ENCODE measurements at places on chromosomes 12 and 14.

DNA sequence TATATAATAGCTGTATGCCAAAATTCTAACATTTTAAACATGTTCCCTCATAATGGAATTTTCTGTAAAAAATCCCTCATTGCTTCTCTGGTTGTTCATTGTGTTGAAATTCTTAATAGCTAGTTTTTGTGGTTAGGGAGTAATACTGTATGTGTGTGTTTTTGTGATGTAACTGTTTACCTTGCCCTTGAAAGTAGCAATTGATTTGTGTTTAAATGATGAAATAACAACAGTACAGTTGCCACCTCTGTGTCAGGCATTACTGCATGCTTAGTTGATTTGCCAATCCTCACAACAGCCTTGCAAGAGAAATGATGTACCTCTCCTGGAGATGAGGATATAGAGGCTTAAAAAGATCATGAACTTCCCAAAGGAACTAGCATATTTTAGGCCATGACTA, 94.9 kb downstream of the DAAM1 start:
- DNase-seq: no peak

DNA sequence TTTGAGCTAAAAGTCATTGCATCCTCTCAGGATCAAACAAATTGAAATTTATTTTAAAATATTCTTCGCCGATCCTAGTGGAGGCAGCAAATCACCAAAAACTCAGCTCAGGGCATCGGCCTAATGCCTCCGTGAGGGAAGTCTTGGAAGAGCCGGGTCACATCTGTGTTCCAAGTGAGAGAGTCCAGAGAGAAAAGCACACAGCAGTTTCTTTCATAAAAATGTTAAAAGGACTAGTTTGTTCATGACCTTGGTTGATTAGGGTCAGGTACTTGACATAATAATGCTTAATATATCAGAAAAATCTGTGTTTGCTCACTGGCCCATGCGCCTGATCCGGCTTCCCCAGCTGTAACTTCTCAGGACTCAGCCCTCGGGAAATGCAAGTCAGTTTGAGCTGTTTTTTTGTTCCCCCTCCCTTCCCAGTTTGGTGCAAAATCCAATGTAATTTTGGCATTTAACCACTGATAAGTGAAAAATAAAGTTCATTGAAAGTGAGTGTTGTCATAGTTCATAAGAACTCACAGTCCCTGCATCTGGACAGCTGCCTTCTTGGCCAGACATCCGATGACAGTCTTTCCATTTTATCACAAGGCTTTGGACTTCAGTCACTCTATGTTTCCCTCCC, 161.7 kb downstream of the CAND1 start:
- no peak for DNase-seq

GRCh38 chr14:21106498-21107282, 5.8 kb downstream of the TMEM253 start:
- peak; percentile 81 for DNase-seq

DNA sequence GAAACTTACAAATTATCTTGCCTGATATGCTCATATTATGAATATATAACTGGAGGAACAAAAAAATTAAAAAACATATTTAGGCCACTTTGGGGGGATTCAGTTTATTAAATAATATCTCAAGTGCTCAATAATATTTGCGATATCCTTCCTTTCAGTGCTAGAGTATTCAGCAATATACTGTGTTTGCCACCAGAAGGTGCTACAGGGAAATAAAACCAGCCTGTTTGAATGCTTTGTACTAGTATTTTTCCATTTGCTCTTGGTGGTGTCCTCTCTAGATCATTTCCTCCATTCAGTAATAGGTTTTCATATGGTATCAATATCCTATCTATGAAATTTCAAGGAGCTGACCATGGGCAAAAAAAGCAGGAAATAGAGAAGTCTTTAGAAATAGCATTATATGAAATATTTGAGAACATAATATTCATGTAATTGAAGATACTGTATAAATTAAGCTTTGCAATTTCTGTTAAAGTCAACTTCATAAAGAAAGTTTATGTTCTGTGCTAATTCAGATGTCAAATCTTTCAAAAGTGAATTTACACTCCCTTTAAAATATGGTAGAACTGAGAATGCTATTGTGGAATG, 106.2 kb upstream of the NAV3 start:
- no peak for DNase-seq

DNA sequence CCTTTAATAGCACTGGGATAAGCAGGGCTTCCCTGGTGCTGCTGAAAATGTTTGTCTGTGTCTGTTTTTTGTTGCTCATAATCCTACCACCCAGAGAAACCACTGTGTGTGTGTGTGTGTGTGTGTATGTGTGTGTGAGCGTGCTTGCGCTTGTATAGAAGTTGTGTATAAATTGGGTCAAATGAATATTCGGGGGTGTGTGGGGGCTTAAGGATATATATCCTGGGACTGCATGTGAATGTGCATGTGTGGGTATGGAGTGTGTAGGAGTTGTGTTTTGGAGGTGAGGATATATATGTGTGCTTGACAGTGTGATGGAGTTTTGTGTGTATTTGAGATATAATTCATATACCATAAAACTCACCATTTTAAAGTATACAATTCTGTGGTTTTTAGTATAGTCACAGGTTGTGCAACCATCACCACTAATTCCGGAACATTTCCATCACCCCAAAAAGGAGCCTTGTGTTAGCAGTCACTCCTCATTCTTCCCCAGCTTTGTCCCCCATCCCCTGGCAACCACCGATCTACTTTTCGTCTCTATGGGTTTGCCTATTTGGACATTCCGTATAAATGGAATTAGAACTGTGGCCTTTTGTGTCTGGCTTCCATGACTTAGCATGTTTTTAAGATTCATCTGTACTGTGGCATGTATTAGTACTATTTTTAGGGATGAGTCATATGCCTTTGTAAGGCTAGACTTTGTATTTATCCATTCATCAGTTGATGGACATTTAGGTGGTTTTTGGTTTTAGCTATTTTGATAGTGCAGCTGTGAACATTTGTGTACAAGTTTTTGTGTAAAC, 25.6 kb downstream of the TCTN1 start:
- no peak for DNase-seq

DNA sequence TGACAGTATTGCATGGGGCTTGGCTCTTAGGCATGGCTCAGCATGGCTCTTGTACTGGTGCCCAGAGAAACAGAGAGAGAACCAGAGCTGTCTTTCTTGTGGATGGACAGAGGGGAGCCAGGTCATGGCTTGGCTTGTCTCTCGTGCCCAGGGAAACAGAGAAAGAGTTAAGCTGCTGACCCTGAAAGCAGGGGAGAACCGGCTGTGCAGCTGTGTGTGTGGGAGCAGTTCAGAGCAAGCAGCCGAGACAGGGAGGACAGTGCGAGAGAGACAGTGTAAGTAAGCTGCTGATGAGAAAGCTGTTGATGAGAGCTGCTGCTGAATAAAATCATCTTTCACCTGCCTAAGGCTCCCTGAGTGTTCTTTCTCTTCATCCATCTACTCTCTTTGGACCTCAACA, 61.3 kb upstream of the DDHD1 start:
- no peak for DNase-seq

DNA sequence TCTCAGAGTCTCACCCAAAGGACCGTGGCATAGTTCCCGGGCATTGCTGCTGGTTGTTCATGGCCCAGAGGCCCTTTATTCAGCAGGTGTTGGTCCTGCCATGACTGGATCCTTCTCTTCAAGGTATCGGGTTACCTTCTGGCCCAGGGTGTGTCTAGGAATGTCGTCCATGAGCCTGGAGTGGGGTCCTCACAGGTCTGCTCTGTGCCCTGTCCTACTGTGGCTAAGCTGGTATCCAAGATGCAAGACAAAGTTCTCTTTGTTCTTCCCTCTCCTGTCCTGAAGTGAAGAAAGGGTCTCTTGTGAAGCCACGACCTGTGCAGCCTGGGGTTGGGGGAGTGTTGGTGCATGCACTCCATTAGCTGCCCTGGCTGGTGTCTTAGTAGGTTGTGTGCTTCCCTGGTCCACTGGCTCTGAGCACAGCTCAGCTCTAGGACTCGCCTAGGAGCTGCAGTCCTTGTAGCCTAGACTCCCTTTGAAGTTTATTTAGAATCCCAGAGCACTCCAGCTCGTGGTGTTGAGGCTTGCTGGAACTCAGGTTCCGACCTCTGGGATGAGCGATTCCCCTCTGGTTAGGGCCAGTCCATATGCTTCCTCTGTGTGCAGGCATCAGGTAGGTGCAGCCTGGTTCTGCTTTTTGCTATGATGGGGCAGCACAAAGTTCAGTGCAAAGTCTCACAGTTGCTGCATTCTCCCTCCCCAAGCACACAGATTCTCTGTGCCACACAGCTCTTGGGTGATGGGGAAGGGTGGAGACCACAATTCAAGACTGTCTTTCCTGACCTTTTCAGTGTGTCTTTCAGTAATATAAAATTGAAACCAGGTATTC, 117.4 kb downstream of the NUBPL start:
- no peak for DNase-seq

DNA sequence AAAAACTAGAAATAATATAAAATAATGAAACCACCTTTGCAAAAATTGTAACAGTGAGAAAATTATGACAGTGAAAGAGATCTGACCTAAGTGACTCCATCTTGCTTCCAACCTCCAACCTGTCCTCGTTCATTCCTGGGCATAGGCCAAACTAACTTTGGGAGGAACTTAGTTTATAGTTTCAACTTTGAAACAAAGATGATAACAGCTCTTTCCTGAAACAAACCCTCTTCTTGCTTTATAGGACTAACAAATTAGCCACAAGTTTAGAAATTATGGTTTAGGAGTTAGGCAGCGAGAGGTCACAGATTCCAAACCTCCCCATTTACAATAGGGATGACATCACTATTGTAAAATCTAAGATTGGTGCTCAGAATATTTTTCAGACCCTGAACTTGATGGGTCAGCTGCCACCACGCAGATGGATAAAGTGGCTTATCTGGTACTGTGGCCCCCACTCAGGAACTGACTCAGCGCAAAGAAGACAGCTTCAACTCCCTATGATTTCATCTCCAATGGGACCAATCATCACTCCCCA, 32.8 kb upstream of the OR10AD1 start:
- no peak for DNase-seq

DNA sequence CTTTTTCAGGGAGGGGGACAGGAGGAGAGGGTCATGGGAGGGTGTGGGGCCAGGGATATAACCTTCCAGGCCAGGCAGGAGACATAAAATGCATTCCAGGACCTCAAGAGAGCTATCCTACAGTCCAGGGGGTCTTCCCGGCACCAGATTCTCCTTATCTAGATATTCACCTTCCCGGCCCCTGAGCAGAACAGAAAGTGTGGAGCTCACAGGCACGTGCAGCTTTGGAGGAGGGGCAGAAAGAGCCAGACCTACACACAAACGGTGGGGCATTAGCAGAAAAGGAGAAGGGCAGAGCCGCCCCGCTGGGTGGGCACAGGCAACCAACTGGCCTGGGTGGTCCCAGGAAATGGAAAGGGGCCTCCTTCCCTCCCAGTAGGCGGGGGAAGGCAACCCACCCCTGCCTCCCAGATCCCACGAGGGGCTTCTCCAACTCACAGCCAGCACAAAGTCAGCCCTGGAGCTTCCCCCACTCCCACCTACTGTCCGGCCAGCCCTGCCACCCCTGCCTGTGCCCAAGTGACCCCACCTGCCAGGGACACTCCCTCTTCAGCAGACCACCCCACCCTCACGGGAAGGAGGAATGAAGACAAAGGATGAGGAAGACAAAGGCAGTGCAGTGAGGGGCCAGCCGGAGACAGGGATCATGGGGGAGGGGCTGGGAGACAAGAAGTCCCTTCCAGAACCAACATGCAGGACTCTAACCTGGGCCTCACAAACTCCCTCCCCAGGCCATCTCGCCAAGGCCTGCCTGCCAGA, 33.3 kb downstream of the CCDC85C start:
- DNase-seq: no peak

- DNase-seq: no peak
Measured at GRCh38 chr12:11753150-11753499, 103.7 kb downstream of the ETV6 start.

GRCh38 chr12:118060301-118061010, 523 bp downstream of the WSB2 start:
- DNase-seq: peak; percentile 53

- DNase-seq: no peak
Measured at GRCh38 chr14:78683981-78684380, 513.8 kb downstream of the NRXN3 start.

- no peak for DNase-seq
Measured at GRCh38 chr14:90871605-90872233, 55.5 kb upstream of the TTC7B start.

GRCh38 chr12:122841544-122842321, 6.5 kb downstream of the HIP1R start:
- no peak for DNase-seq

DNA sequence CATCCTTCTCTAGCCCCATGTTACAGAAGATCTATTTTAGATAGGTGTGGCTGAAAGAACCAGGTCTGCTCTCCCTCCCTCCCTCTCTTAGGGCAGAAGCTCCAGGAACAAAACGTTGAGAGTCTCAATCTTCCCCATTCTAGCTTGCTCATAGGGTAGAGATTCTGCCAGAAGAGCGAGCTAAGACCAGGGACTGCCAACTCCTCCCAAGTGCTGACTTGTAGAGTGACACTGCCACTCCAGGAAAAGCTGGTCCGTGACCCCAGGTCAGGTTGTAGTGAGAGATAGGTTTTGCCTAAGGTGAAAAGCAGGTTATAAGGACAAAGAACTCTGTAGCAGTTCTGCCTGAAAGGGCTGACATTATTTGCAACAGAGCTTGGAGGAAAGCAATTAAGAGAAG, 73.4 kb downstream of the INSM2 start:
- DNase-seq: no peak

DNA sequence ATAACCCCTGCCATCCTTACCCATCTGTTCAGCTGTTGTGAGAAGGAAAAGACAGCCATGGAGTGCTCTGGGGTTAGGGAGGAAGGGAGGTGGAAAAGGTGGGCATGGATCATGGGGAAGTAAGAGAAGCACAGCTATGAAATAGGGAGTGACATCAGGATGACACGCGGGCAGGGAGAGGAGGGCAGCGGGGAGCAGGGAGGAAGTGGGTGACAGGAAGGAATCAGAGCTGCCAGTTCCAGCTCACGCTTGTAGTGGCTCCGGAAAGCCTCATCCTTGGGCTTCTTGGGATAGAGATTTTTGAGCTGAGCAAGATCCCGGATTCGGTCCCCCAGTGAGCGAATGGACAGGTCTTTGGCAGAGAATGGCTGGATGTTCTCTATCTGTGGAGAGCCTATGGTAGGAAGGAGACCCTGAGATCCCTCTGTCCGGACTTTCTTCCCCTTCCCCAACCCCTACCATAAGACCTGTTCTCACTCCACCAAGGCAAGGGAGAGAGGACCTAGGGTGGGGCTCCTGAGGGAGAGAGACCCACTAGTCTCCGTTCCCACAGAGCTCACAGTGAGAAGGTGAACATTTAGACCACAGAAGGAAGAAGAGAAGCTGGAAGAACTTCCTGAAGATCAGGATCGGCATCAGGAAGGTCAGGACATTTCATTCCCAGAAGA, 10.3 kb downstream of the NAB2 start:
- DNase-seq: no peak

DNA sequence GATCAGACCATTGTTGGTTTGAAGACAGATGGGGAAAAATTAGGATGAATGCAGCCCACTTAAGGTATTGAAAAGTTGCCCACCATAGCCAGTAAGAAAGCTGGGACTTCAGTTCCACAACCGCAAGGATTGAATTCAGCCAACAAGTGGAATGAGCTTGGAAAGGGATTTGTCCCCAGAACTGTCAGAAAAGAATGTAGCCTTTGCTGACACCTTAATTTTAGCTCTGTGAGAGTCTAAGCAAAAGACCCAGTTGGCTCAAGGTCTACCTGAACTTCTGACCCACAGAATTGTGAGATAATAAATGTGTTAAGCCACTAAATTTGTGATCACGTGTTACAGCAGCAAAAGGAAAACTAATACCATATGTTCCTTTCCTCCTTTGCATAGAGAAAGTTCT, 29.4 kb downstream of the PPFIA2 start:
- no peak for DNase-seq
